ENCODE measurements at places on chromosomes 2 and 18. TPM values are rescaled to one million over a fixed set of nuclear protein-coding genes. Genes with fewer than 3 reads are reported as not detected.

CNOT9 gene
- total RNA-seq, result 87.3 TPM

DNA sequence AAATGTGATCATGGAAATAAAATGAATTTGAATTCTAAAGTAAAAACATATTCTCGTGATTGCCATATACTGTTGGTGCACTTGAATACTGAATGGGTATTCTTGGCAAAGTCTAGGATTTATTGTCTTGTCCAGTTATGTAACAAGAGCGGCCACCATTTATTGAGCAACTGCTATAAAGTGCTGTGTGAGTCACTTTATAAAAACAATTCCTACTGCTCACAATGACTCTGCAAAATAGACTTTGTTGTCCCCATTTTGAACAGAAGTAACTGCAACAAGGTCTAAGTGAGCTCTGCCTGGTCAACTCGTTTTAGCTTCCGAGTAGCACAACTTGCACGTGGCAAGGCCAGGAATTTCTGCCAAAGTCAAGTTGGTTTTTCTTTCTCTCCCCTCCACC, 995.6 kb upstream of the FANCL start:
- H3K4me1 ChIP-seq, result no peaks in the 10 kb centered on the region
- no peak overlapping the region for H3K4me3 ChIP-seq
- H3K36me3 ChIP-seq, result no peaks in the 10 kb centered on the region
- H3K27ac ChIP-seq, result no peak overlapping the region
- H3K27me3 ChIP-seq, result no peaks in the 10 kb centered on the region

DNA sequence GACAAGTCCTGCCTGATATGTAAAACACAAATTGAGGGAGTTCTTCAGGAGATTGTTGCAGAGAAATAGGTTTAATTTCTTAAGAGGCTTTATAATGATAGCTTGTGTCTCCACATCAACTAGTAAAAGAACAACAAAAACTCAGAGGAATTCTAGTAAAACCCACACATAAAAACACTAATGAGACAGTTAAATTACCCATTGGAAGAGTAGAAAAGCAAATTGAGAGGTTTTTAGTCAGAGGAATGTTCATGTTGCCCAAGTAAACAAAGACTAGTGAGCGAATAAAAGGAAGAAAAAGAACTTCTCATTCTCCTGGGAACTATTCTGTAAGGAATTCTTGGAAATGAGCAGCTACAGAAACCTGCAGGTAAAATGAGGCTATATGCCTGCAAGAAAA, 330.6 kb downstream of the STK39 start:
- no peak for DNase-seq
- no peaks in the 10 kb centered on the region for H3K4me1 ChIP-seq
- no peak overlapping the region for H3K27ac ChIP-seq
- H3K36me3 ChIP-seq, result no peaks in the 10 kb centered on the region

- H3K4me1 ChIP-seq, result peaks cover 5% of the 10 kb centered on the region
- peaks cover 2% of the 10 kb centered on the region for H3K27me3 ChIP-seq
- H3K27ac ChIP-seq, result no peak overlapping the region
- H3K36me3 ChIP-seq, result no peaks in the 10 kb centered on the region
- no peak for DNase-seq
These were observed 116.4 kb downstream of the MREG start for GRCh38 chr2:215896921-215897320.

DNA sequence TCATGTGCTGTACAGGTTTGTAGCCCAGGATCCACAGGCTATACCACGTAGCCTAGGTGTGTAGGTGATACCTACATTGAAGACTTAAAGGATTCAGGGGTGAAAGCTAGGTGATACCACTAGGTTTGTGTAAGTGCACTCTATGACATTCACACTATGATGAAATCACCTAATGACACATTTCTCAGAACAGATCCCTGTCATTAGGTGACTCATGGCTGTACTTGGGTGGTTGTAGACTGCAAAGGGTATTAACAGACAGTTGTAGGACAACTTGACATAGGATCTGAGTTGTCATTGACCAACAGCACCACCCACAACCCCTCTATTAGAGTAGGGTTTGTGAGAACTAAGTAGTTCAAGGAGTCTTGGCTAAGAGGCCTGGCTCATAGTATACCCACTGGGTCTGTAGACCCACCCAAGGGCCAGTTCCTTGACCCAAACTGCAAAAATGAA, 27.7 kb upstream of the SMCHD1 start:
- H3K4me1 ChIP-seq, result peaks cover 24% of the 10 kb centered on the region
- peaks cover 2% of the 10 kb centered on the region for H3K36me3 ChIP-seq
- no peak overlapping the region for H3K4me3 ChIP-seq
- H3K27ac ChIP-seq, result peak overlapping the region; percentile 42
- no peaks in the 10 kb centered on the region for H3K27me3 ChIP-seq

ASB18 gene
- not detected for total RNA-seq

DNA sequence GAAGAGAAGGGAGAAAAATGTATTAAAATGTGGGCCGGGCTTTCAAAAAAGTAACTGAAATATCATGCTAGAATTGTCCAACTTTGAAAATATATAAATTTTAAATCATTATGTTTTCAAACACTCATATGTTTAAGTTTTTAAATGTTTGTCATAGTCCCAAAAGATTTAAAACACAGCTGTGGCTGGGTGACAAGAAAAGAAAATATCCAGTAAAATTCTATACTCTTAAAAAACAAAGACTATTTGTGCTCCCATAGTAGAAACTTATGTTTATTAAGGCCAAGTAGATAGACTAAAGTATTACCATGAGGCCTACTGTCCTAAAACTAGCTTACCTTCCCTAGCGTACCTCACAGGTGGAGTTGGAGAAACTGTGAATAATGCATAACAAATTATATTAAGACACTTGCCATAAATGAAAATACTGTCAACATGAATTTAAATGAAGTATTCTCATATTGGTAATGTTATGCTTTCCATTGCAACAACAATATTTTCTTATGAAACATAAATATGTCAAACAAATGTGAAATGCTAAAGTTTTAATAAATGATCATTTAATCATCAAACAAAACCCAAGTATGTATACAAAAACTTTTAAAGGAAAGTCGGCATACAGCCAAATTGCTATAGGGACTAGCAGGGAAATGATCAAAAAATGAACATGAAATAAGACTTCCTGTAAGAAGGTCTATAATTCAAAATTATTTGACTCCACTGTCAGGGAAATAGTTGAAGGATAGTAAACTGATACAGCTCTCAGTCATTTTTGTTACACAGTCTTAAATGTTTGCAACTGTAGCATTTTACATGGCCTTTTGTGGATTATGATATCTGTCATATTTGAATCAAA, 13.4 kb downstream of the MEIS1 start:
- DNase-seq, result no peak
- H3K27ac ChIP-seq, result no peak overlapping the region
- no peak overlapping the region for H3K4me3 ChIP-seq
- no peaks in the 10 kb centered on the region for H3K36me3 ChIP-seq

DNA sequence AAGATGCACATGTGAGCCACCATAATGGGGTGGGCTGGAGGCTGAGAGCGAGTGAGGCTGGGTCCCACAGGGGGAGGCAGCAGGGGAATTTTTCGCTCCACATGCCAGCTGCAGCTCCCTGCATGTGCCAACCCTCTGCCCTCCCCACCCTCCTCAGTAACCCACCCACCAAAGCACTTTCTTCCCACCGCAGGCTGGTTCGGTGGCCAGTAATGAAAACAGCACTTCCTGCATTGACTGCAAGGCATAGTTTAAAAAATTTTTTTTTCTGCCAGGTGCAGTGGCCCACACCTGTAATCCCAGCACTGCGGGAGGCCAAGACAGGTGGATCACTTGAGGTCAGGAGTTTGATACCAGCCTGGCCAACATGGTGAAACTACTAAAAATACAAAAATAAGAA, 147.5 kb upstream of the TTC39C start:
- no peak overlapping the region for H3K4me3 ChIP-seq
- H3K4me1 ChIP-seq, result peaks cover 48% of the 10 kb centered on the region
- H3K27ac ChIP-seq, result no peak overlapping the region
- DNase-seq, result no peak
- H3K27me3 ChIP-seq, result no peaks in the 10 kb centered on the region

Measured in activated CD4-positive, alpha-beta memory T cell treated with anti-CD3 and anti-CD28 coated beads for 36 hours (primary cell).